Activated naive CD8-positive, alpha-beta T cell treated with anti-CD3 and anti-CD28 coated beads, Interleukin-2, amount 50 U/mL, for 24 hours (primary cell): ENCODE measurements at places on chromosomes 12 and 14.

DNA sequence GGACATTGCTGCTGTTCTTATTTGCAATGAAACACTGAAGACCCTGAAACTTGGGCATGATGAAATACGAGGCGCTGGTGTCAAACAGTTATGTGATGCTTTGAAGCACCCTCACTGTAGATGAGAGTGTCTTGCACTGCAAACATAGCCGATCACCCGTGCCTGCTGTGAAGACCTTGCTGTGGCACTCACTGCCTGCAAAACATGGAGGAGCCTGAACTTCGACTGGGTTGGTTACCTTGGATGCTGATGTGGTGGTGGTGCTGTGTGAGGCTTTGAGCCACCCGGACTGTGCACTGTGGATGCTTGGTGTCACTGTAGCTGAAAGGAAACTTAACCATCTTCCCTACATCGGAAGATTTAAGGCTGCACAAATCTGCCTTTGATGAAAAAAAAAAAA is 162.9 kb downstream of the GLT1D1 start:
- DNase-seq: no peak

GRCh38 chr12:101719566-101719965 is 19.7 kb downstream of the SYCP3 start:
- DNase-seq: no peak

- no peak for DNase-seq
Measured at GRCh38 chr12:79686171-79686570, 4.6 kb downstream of the PAWR start.

- no peak for DNase-seq
Measured at GRCh38 chr12:76879710-76880518, 1.1 kb upstream of the CSRP2 start.

DNA sequence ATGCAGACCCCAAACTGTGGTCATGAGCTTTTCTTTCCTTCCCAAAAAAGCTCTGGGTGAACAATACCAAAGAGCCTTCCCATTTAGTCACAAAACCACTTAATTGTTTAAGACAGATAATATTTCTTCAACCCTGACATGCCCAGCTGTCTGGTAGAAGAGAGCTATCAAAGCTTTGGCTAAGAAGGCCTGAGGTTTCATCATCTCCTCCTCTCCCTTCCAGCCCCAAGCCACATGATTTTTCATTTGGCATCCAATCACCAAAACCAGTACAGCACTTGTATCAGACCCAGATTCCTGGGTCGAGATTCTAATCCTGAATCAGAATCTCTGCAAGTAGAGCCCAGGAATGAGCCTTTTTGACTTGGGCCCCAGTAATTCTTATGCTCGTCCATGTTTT is 199.6 kb upstream of the TMEM260 start:
- no peak for DNase-seq

DNA sequence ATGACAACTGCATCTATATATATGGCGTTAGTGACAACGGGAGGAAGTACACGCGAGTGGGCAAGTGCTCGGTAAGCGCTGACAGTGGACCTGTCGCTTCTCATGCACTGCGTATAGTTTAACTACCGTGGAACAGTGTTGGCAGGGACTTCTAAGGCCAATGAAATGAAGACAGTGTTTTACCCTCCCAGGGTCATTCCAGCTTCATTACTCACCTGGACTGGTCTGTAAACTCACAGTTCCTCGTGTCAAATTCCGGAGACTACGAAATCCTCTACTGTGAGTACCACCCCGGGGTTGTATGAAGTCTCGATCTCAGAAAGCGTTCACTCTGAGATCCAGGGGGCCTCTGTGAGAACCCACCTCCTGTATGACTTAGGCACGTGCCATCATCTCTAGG is 129.2 kb upstream of the EVL start:
- no peak for DNase-seq

DNA sequence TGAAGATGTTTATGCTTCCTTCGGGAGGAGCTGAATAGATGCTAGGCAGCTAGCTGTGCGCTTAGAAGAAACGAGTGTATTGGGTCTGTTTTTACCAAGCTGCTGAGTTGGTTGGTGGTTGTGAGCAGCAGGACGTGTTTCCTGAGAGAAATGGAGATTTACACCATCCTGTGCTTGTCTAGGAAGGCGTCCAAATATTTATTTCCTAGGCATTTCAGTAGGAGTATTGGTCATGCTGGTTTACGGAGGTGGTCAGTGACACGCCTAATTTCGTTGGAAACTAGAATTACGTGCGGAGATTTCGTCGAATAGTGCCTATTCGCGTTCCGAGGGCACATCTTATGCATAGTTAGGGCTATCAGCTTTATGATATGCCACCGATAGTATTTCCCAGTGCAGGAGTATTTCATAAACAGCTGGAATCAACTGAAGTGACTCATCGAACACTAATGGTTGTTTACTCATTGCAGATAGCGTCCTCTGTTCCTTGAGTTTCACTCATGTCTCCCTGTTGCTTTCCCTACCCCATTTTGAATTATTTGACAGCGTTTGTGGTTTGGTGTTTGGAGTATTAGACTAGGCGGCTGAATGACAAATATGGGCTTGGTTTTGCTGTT is 780 bp downstream of the TBC1D15 start:
- DNase-seq: no peak

GRCh38 chr14:105336477-105337287 is 22.1 kb downstream of the PACS2 start:
- DNase-seq: no peak

GRCh38 chr14:86450085-86450484 is 920.1 kb downstream of the FLRT2 start:
- DNase-seq: no peak

DNA sequence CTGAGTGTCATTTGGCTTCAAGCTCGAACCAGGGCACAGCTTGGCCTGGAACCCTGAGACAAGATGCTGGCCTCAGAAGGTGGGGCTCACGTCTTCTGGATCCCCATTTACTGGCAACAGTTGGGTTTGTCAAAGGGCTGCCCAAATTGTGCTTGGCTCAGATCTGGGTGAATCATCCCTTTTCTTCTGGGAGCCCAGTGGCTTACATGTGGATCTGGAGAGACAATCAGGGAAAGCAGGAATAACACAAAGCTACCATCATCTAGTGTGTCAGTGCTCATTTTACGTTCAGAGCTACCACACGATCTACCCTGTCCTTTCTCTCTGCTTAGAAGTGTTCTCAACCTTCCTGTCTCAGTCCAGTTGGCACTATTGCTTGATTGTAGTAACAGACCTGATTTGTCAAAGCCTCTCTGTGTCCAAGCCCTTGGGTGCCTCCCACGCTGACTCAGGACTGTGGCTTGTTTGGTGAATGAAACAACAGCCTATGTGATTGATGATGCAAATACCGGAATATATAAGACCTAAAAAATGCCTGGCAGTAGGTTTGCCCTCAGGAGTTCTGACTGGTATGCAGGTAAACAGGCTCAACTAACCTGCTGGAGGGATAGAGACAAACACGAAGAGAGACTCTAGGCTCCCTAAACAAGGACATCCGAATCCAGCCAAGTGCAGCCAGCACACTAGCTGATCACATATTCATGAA is 974.3 kb downstream of the VRK1 start:
- no peak for DNase-seq

- no peak for DNase-seq
Measured at GRCh38 chr14:56268039-56268438, 149.8 kb downstream of the PELI2 start.

DNA sequence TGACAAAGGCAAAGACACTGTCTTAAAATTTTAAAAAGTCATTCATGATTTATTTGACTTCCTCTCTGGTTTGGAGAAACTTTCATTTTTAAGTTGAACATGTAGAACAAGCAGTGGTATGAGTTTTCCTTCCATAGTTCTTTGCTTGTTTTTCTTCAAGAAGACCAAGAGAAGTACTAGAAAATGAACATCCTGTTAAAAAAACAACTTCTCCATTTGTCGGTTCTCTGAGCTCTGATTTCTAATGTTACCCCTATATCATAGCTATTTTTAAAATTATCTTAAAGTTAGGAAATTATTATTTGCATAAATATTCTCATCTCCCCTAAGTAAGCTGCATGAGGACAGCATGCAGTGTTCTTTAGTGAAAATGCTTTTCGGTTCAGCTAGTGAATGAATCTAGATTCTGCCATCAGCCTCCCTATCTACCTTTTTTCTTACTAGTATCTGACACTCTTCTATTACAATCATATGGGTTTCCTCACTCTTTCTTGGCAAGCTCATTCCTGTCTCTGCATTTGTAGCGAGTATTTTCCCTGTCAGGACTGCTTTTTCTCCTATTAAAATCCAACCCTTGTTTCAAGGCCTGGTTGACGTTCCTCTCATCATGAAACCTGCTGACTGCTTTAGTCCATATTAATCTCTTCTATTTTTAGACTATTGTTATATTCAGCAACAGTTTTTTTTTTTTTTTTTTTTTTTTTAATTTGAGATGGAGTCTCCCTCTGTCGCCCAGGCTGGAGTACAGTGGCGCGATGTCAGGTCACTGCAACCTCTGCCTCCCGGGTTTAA is 15.8 kb downstream of the DIP2B start:
- DNase-seq: no peak

- DNase-seq: no peak
Measured at GRCh38 chr14:73783107-73783727, 68.4 kb upstream of the PTGR2 start.

DNA sequence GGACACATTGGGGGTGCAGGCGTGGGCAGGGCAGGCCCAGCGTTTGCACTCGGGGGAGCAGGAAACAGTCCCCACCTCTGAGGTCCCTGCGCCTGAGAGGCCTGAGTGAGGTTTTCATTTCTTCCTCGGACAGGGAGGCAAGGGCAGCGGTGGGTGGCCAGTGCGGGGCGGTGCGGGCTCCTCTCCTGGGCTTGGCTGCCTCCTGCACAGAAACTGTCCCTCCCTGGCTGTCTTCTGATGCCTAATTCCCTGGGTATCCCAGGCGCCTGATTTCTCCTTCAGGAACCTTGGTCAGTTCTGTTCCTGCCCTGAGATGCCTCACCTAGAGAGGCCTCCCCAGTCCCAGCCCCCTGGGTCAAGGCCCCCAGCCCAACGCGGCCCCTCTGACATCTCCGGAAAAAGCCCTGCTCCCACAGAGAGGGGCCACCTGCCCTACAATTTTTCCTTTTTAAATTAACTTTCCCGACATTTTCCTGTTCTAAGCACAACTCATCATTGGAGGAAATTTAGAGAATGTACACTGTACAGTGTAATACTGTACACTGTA is 260.3 kb downstream of the ADGRD1 start:
- no peak for DNase-seq

DNA sequence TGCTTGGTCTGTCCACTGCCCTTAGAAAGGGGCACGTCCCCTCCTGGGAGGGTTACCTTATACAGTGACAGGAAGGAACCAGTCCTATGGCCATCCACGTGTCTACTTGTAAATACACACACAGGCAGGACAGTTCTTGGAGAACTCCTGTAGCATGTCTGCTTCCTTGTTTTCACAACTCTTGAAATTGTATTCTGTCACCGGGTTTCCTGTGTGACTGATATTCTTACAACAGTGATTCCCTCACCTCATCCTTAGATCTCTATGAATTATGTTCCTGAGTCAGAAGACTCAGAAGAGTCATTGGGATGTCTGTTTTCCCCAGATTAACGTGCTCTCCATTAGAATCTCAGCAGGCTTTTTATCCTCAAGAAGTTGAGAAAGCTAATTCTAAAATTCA is 44.1 kb upstream of the DYNC1H1 start:
- no peak for DNase-seq
